ENCODE measurements at places on chromosomes 11 and 22.

DNA sequence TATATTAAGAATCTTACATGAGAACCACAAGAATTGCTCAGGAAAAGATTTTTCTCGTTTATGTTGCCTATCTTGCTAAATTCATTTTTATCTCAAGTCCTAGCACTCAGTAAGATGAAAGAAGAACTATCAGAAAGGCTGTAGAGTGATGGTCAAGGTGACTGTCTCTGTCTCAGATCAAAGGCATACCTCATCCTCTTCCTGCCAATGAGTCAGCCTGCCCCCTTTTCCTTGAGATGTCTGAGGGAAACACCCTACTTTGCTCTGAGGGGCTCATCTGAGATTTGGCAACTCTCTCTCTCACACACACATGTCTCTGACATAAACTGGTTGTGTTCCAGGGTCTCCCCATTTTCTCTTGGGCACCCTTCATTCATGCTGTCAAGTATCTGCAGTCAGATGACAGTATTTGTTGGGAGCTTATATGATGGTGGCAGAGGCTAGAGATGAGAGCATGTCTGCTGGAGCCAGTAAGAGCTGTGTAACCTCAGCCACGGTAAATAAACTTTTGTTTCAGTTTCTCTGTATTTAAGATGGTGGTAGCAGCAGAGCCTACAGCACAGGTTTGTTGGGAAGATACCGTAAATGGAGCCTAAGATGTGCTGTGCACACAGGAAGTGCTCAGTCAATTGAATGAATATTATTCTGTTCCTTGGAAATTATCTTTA is 1.6 kb downstream of the MMP27 start:
- no peak for DNase-seq

DNA sequence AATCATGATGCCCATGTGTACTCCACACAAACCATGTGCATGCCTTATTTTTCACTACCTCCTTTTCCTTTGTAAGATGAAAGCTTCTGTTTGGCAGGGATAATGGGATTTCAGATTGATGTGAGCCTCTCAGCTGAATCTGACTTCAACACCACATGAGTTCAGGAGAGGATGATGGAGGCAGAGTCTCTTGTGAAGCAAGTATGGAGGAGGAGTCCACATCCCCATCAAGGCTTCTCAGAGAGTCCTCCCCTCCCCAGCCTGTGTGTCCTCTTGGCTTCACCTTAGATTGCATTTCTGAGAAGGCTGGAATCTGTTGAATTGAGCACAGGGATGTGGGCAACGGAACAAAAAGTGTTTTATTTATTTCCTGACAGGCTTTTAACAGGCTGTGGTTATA is 370.4 kb downstream of the FAT3 start:
- DNase-seq = no peak

- no peak for DNase-seq
Measured at GRCh38 chr11:90701716-90702115, 478.9 kb upstream of the CHORDC1 start.

DNA sequence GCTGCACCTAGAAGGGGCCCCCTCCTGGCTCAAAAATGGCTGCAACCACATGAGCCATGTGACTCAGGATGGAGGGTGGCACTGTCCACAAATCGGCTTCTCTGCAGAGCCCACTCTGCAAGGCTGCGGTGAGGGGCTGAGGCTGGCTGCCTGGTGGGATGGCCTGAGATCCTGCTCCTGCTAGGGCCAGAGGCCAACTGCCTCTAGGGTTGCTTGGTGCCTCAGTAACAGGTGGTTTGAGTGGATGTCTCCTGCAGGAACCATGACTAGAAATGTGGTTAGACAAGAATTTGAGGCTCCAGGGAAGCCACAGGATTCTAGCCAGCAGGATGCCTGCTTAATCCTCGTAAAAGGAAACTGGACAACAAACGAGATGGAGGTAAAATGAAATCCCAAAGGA is 17.1 kb downstream of the PATZ1 start:
- DNase-seq = no peak

GRCh38 chr11:94664346-94664745 is 97.2 kb downstream of the PIWIL4 start:
- DNase-seq = no peak

GRCh38 chr11:128390246-128390645 is 197.1 kb downstream of the ETS1 start:
- DNase-seq = no peak

- DNase-seq = no peak
Measured at GRCh38 chr22:27764722-27765236, 36.8 kb downstream of the MN1 start.

GRCh38 chr11:64571410-64572091 is 19.5 kb upstream of the SLC22A12 start:
- DNase-seq = no peak

GRCh38 chr11:60859616-60860250 is 4.0 kb upstream of the PTGDR2 start:
- DNase-seq = no peak

- DNase-seq = peak; percentile 31
Measured at GRCh38 chr22:17754233-17754925, 19.9 kb downstream of the BID start.

GRCh38 chr11:114160894-114161293 is 101.4 kb downstream of the ZBTB16 start:
- no peak for DNase-seq

DNA sequence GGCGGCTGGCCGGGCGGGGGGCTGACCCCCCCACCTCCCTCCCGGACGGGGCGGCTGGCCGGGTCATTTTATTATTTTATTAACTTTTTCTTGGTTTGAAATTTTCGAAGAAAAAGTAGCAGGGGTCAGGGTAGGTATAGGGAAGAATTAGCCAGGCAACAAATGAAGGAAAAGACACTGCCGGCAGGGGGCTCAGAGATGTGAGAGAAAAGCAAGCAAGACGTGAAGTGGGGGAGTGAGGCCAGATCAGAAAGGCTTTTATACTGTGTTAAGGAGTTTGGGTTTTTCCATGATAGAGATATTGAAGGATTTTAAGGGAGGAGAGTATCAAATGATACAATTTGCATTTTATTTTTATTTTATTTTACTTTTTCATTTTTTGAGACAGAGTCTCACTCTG is 19.0 kb downstream of the RNF214 start:
- DNase-seq = no peak

DNA sequence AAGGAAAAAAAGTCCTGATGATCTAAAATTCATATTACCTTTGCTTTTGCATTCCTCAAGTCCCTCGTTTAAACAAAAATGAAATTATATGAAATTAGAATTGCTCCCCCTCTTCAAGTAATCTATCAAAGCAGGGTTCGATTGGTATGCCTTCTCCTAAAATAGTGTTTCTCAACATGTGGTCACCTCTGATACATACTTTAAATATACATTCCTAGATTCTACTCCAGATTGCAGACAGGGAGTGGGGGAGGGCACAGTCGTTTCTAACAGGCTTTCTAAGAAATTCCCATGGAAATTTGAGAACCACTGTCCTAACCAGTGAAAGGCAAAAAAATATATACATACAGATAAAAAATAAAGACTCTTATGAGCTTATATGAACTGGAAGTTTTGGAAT is 22.6 kb upstream of the IRAG1 start:
- DNase-seq = no peak

DNA sequence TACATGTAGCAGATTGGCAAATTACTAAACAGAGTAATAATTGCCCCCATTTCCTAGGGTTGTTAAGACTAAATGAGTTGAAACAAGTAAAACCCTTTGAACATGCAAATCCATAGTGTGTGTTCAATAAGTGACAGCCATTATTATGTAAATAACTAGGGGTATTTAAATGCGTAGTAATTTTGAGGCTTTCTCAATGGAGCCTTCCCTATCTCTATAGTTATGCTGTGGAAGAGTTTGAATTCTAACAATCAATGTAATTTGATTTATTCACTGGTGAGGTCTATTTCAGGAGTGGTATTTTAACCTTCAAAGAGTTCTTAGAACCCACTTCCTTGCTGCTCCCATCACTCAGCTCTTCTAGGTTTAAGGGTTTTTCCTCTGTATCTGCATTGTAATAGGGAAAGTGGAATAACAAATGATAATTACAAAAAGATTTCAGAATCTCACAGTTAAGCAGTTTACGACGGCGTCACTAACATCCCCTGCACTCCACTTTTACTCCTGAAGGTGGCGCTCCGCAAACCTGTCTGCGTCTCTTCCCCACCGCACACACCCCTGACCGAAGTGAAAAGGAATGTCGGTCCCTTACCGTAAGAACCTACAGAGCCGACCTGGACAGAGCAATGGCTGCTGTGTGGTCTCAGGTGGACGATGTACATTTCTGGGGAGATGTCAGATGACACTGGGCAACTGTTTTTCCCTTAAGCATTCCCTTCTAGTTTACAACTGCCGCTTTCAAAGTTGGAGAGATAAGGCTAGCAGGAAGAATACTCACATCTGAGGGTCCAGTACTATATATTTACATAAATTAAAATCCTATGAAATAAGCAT is 80.8 kb downstream of the ZC3H12C start:
- DNase-seq = peak; percentile 58

DNA sequence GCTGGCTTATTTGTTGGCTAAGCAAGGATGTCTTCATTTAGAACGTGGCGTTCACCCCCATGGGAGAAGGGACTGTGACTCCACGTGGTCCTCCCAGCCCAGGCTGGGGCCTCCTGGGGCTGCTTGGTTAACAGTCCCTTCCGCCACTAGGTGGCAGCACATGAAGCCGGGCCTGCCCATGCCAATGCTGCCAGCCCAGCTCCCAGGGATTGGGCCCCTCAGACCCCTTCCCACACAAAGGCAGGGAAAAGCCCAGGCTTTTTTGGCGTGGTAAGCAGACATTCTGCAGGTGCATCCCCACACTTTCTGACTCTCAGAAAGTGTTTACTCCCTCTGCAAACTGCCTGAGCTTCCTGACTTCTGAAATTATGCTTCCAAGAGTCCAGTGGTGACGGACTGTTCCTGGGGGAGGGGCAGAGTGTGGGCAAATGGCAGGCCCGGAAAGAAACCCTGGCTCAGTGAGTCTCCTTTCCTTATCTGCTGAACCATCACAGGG is 3.1 kb downstream of the CBX6 start:
- peak; percentile 82 for DNase-seq

- DNase-seq = peak; percentile 44
Measured at GRCh38 chr22:40385036-40385782, 14.8 kb downstream of the SGSM3 start.

GRCh38 chr11:1881442-1882264 is 10.0 kb downstream of the PRR33 start:
- DNase-seq = no peak

- no peak for DNase-seq
Measured at GRCh38 chr11:134070342-134070845, 1.5 kb downstream of the JAM3 start.

GRCh38 chr11:13339195-13340153 is 61.9 kb downstream of the BMAL1 start:
- DNase-seq = peak; percentile 72

DNA sequence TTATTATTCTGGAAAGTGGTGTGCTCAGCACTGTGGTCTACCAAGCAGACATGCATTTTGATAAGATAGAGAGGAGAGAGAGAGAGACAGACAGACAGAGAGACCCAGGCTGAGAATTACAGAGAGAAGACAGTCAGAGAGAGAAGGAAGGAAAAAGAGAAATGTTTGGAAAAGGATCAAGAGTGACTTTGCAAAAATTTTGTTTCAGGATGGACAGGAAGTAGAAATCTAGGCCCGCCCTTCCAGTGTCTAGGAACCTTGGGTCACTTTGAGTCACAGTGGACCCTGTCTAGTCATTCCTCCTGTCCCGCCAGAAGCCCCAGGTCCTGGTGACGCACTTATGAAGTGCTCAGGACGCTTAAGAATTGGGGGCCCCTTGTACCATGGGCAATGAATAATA is 166.7 kb downstream of the ST3GAL4 start:
- no peak for DNase-seq

- DNase-seq = no peak
Measured at GRCh38 chr11:88340366-88340935, 2.9 kb upstream of the CTSC start.

DNA sequence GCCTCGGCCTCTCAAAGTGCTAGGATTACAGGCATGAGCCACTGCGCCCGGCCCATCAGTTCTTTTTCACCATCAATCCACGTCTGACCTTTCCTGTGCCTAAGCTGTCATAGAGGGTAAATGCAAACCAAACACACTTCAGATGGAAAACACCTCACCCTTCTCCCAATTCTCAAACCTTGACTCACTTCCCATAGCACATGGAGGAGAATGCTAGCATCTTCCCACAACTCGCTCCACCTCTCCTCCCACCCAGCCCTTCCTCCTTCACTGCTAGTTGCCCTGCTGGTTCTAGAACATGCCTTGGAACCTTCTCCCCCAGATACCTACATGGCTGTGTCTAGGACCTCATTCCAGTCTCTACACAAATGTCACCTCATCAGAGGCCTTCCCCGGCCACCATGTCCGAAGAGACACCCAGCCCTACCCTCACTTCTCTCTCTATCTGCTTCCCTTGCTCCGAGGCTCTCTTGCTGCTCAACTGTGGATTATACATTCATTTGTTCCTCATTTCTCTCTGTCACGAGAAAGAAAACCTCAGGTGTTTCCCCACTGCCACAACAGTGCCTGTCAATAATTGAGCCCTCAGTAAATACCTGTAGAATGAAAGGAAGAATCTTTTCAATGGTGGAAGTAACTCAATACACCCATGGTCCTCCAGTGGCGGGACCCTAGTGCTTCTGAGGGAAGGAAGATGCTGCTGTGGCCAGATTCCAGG is 21.3 kb upstream of the NCF4 start:
- DNase-seq = no peak

- DNase-seq = no peak
Measured at GRCh38 chr22:36830601-36831000, 13.8 kb upstream of the PVALB start.

- DNase-seq = no peak
Measured at GRCh38 chr22:42360348-42360747, 71.9 kb downstream of the NFAM1 start.

- DNase-seq = no peak
Measured at GRCh38 chr11:4430051-4430450, 19.0 kb upstream of the OR52K2 start.
